ENCODE measurements at places on chromosomes 13 and 19.
A peak's percentile ranks its signal among the peaks of the same experiment; 100 is the strongest.

DNA sequence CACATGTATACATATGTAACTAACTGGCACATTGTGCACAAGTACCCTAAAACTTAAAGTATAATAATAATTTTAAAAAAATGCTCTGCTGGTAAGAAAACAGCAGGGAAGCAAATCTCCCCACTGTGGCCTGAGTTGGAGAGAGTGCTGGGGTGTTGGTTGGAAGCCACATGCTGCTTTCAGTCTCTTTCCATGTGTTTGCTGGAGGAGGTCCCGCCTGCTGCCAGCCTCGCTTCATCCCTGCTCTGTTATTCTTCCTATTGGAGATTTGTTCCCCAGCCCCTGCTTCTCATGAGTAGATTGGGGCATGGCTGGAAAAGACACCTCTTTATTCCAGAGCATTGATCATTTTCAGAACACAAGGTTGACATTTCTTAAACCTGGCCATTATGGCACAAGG lies 230.5 kb downstream of the FGF9 start:
- no peak for DNase-seq

GRCh38 chr19:3986260-3987041 lies 1.2 kb upstream of the EEF2 start:
- peak; percentile 80 for DNase-seq

DNA sequence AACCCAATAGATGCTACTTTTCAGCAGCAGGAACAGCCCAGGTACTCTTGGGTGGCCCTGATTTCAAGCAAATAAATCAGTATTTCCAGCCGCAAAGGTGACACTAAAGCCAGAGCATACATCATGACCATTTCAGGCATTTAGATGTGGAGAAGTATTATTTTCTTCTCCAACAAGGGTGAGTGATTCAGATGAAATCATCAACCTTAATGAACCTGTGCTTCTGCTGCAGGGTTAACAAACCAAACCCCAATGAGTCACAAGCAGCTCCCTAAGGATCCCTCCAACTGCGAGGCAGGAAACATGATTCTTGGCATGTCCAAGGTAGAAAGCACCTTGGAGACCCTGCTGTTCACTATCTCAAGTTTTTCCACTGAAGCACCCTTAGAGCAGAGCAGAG lies 32.7 kb downstream of the MBNL2 start:
- no peak for DNase-seq

GRCh38 chr13:85812282-85812681 lies 13.1 kb upstream of the SLITRK6 start:
- no peak for DNase-seq

- DNase-seq, result no peak
These were observed 84.8 kb downstream of the FLT1 start for GRCh38 chr13:28410096-28410495.

DNA sequence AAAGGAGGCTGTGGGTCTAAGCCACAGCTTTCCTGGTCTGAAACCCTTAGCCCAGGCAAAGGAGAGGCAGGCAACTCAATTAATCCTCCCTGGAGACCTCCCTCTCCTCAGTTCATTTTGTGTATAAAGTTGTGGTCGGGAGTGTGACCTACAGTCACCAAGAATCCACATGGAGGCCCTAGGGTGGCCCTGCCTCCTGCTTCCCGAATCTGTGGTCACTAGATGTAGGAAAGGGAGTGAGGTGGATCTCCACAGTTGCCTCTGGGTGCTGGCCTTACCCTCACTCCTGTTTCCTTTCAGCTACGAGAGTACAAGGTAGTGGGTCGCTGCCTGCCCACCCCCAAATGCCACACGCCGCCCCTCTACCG lies 1.3 kb downstream of the RPL18A start:
- no peak for DNase-seq

- DNase-seq, result no peak
These were observed 10.5 kb upstream of the SLC35E1 start for GRCh38 chr19:16582486-16583261.

DNA sequence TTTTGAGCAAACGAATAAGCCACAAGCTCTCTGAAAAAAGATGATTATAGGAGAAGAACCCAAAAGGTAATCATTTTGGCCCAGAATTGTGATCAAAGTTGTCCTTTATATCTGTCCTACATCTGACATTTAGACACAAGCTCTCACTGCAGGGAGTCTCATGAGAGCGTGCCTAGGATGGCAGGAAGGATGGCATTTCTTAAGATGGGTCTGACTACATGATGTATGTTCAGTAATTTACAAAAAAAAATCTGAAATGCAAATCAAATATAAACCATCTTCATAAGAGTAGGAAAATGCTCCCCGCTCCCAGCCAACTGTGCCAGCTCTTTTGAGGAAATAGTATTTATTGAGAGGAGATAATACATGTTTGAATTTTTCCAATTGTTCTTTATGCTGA lies 81.0 kb upstream of the MBNL2 start:
- peak; percentile 4 for DNase-seq

GRCh38 chr13:51746802-51747201 lies 57.2 kb downstream of the DHRS12 start:
- DNase-seq, result no peak

DNA sequence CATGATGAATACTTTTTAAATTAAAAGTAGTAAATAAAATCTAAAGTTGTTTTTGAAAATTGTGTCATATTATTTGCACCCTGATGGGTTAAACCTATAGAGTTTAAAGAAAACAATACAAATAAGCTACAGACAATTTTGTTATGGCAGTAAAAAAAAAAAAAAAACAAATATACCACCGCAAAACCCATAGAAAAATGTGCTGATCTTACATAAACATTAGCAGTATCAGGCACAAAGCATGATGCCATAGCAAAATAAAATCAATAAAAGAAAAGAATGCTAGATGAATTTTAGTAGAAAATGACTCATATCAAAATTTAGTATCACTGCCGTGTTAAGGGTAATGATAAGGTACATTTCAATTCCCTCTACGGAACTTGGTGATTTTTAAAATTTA lies 826.0 kb downstream of the SLITRK1 start:
- DNase-seq, result no peak

Measured in NCI-H510A (cell line).